Activated gamma-delta T cell treated with Interleukin-2 at 50 U/mL for 16 hours (primary cell): ENCODE measurements at places on chromosomes 1 and 21.

DNA sequence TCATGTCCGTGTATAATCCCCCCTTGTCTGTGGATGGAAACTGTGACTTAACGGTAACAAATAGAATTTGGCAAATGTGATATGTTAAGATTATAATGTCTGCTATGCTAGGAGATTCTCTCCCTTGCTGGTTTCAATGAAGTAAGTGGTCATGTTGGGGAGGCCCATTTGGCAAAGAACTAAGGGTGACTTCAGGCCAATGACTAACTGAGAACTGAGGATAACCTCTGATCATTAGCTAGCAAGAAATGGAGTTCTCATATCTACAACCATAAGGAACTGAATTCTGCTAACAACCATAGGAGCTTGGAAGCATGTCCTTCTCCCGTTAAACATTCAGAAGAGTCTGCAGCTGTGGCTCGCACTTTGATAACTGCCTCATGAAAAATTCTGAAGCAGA lies 2.3 kb downstream of the IFI44L start:
- DNase-seq = no peak

GRCh38 chr21:27622631-27623030 lies 655.7 kb upstream of the ADAMTS5 start:
- no peak for DNase-seq

DNA sequence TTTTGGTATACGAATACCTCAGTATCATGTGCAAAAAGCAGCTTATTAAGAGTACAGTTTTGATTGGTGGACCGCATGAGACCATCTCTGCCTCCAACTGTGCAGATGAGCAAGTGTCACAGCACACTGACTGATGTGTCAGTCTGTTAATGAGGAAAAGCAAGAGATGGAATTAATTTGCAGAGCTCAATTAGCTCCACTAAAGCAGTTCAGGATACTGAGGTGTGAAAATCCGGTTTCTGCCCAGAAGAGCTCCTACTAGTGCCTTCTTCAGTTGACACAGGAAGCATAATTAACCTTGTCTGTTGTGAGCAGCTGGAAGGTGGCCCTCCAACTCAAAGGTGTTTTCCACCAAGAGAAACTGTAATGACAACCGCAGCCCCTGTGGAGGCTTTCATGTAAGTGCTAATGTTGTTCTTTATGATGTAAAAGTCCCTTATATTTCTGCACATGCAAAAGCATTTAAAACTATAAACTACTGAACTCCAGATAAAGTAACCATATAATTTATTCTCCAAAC lies 44.3 kb downstream of the PCNX2 start:
- DNase-seq = no peak

DNA sequence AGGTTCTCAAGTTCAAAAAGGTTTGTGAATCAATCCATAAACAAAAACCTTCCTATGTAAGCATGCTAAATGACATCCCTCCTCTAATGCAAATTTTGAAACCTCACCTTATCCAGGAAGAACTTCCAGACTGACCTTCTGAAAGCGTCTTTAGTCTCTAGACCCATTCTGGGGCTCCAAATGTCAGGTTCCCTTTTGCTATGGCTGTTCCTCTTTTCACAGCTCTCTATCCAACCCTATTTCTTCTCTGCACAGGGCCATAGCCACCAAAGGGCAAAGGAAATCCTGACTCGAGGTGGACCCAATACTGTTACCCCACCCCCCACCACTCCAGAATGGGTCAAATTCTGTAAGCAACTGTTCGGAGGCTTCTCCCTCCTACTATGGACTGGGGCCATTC lies 3.4 kb downstream of the ATP1A4 start:
- DNase-seq = no peak

DNA sequence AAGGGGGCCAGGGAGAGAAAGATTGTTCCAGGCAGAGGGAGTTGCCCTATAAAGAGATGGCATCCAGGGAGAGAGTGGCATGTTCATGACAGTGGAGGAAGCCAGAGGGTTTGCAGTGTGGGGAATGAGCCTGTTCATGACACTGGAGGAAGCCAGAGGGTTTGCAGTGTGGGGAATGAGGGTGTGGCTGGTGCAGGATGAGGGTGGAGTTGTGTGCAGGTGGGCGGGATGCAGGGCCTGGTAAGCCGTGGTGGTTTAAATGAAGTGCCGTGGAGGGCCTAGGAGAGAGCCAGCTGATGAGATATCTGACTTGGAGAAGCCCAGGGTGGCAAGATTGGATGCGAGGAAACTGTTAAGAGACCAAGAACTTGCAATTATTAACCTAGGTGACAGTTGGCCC lies 131.8 kb downstream of the CAMTA1 start:
- DNase-seq = no peak

- no peak for DNase-seq
Observed at GRCh38 chr1:182147136-182147820, 85.8 kb upstream of the ZNF648 start.

GRCh38 chr1:163657719-163658118 lies 336.0 kb downstream of the NUF2 start:
- DNase-seq = no peak

GRCh38 chr1:184395370-184395769 lies 8.5 kb downstream of the C1orf21 start:
- DNase-seq = no peak

GRCh38 chr1:113779542-113779941 lies 20.3 kb upstream of the PHTF1 start:
- DNase-seq = no peak

- no peak for DNase-seq
Observed at GRCh38 chr1:94743862-94744261, 76.3 kb upstream of the SLC44A3 start.

DNA sequence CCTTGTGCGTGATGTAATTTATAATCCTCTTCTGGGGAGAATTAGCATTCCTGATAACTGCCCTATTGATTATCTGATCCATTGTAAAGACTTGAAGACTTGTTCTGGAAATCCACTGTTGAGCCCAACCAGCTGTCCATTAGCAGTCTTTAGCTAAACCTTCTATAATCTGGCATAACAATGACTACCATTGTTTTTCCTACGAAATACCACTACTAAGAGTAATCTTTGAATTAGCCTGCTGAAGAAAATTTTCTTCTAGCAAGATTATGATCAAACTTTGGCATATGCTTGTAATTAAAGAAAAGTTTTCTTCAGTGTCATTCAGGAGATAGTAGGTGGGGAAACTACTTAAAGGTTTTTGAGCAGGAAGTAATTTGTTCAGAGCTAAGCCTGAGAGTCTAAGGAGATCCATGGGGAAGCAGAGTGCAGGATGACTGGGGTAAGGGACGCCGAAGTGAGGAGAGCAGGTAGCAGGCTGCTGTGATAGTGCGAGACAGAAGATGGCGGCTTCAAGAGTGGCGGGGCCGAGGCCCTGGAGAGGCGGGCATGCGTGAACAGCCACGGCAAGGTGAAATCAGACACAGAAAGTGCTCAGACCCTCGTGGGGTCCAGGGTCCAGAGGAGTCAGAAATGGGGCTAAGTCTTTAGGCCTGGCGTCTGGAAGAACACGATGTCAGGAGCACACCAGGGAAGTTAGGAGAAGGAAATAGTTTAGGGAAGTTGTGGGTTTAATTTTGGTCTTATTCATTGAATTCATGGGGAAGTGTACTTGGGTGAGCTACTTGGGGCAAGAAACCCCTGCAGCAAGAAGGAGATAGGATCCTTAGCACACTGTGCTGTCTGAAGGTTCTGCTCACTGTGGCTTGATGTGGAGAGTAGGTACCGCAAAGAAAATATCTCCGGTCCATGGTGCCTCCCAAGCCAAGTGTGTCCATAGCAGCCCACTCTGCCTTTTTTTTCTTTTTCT lies 112.6 kb upstream of the ADAR start:
- DNase-seq = no peak
